ENCODE measurements at places on chromosomes 12 and 14.

GRCh38 chr14:50678163-50678562 is 10.1 kb upstream of the SAV1 start:
- no peak for DNase-seq

- DNase-seq: no peak
These were observed 222.4 kb downstream of the GLT1D1 start for GRCh38 chr12:129075460-129076208.

GRCh38 chr12:130097798-130098255 is 64.4 kb upstream of the FZD10 start:
- DNase-seq: no peak

- DNase-seq: no peak
These were observed 29.7 kb downstream of the LGR5 start for GRCh38 chr12:71469258-71469750.

GRCh38 chr14:105878554-105878953 is 352.2 kb downstream of the TMEM121 start:
- DNase-seq: no peak

DNA sequence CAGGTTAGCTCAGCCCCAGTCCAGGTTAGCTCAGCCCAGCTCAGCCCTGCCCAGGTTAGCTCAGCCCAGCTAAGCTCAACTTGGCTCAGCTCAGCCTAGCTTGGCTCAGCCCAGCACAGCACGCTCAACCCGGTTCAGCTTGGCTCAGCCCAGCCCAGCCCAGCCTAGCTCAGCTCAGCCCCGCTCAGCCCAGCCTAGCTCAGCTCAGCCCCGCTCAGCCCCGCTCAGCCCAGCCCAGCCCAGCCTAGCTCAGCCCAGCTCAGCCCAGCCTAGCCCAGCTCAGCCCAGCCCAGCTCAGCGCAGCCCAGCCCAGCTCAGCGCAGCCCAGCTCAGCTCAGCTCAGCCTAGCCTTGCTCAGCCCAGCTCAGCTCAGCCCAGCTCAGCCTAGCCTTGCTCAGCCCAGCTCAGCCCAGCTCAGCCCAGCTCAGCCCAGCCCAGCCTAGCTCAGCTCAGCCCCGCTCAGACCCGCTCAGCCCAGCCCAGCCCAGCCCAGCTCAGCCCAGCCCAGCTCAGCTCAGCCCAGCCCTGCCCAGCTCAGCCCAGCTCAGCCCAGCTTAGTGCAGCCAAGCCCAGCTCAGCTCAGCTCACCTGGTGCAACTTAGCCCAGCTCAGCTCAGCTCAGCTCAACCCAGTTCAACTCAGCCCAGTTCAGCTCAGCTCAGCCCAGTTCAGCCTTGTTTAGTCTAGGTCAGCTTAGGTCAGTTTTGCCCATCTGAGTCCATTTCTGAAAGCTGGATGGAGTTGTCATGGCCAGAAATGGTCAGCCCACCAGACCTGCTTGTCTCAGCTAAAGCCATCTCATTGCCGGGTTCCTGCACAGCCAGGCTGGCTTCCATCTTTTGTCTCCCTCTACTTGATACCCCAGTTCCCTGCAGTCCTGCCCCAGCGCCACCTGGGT is 333.6 kb downstream of the TMEM121 start:
- no peak for DNase-seq

All from activated CD4-positive, alpha-beta T cell treated with anti-CD3 and anti-CD28 coated beads, Interleukin-2, amount 50 U/mL, for 24 hours (primary cell).